ENCODE measurements at places on chromosomes 13 and 19.
A peak's percentile ranks its signal among the peaks of the same experiment; 100 is the strongest.

GRCh38 chr13:104953588-104953987 is 1581.9 kb downstream of the EFNB2 start:
- no peak for DNase-seq

DNA sequence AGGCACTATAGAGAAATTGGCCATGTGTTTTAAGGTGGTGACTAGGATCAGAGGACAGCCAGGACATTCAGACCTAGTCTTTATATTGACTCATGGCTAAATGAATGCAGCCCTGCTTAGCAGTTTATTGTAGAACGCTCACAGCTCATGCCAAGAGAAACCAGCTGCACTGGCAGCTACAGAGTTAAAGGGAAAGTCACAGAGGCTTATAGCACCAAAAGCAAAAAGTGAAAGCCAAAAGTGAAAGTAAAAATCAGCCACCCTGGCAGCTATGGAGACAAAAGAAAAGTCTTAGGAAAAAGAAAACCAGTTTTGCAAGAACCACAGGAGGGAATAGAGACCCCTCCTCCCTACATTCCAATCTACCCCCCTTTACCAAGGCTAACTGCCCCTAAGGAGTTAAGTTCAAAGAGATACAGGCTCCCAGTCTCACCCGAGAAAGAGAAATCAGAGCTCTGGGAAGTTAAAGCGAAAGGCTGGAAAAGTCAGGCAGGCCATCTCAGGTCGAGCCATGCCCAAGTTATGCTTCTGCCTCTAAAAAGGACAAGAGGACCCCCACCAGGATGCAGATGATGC is 99.0 kb downstream of the ZNF429 start:
- peak; percentile 8 for DNase-seq

DNA sequence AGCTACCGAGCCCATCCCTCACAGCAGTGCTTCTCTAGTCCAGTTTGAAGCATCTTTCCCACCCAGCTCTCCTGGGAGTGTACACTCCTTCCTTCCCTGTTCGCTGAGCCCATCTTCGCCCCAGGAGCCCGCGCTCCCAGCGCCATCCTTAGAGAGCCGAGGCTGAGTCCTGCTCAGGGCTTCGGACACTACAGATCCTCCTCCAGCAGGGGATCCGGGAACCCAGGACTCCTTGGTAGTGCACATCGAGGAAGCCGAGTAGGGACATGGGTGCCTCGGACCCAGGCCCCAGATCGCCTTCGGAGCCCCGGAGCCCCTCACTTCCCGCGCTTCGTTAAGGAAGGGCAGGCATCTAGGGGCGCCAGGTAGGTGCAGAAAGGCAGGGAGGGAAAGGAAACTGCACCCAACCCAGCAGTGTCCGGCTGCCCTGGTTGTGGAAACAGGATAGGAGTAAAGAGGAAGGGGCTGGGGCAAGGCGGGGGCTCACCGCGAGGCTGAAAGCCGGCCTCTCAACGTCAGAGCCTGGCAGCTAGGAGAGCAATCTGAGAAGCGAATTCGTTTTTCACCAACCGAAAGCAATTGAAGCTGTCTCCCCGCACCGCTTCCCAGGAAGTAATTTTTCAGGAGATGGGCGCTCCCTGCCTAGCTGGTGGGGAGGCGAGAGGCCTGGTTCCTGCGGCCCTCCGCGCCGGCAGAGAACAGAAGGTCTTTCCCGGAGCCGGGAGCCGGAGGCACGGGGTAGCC is 1.0 kb downstream of the PDX1 start:
- DNase-seq, result no peak

- DNase-seq, result no peak
Measured at GRCh38 chr13:94753327-94753726, 41.0 kb upstream of the SOX21 start.

DNA sequence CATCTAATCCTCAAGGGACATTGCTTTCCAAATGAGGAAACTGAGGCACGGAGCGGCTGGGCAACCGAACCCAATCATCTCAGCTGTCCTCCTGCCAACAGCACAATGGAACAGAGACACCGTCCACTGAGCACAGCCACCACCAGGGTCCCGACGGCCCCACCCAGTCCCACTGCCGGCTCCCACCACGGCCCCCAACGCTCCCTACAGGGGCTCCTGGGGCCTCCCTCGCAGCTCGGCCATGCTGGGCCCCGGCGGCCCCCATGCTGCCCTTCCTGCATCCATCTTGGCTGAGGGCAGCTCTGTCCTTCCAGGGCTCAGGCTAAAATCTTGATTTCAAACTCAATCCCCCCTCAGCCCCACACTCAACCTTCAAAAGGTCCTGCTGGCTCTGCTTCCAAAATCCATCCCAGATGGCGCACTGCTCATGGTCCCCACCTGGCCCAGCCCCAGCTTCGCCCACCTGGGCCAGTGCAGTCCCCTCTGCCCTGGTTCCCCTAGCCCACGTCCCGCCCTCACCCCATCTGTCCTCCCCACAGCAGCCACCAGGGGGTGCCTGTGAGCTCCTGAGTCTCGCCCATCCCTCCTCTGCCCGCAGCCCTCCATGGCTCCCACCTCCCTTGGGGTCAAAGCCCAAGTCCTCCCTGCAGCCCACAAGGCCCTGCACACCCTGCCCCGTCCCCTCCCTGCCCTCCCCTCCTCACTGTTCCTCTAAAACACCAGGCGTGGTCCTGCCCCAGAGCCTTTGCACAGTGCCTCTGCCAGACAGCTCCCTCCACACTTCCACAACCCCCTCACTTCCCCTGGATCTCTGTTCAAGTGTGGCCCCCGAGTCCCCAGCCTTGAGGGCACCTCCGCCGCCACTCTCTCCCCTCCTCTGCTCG is 7.9 kb downstream of the PIP5K1C start:
- peak; percentile 54 for DNase-seq

- no peak for DNase-seq
Measured at GRCh38 chr13:27371932-27372331, 52.5 kb upstream of the GTF3A start.

DNA sequence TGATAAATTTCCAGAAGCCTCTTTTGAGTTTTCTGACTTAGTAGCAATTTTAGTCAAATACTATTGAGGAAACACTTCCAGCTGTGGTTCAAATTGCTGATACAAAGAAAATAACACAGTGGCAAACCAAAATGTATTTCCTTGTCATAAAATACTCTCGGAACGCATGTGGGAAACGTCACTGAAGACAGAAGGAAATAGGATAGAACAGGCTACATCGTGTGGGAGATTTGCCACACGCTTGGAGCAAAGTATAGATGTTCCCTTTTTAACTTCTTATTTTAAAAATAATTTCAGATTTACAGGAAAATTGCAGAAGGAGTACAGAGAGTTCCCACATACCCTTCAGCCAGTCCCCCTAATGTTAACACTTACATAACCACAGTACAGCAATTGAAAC is 88.8 kb downstream of the ING1 start:
- no peak for DNase-seq

GRCh38 chr19:29858621-29859020 is 46.8 kb downstream of the CCNE1 start:
- DNase-seq, result no peak

DNA sequence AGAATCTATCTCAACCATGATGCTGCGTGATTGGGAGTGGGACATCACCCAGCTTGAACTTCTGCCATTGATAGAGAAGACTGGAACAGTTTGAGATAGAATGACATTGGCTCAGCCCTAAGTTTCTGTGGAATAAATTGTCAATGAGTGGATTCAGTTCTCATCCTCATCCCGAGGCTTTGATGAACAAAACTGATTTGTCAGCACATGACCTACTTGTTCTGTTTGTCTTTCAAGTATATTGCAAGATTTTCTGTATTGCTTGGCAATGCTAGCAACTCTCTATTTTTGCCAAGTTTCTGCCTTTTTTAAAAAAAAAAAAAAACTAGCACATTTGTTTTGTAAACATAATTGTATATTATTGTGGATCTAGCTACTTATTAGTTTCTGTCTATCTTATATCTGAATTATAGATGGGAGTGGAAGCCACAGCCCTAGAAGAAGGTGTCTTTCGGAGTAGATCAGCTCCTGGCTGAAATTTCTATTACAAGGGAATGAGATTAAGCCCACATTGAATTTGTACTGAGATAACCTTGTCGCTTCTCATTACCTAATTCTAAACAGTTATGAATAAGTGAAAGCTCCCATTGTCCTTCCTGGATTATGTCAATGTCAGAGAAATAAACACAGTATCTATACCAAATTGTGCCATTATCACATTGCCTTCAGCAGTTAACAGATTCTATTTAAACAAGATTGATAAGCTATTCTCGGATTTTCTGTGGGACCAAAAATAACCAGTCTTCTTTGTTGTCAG is 166.1 kb downstream of the TNFSF13B start:
- DNase-seq, result no peak

- peak; percentile 28 for DNase-seq
Measured at GRCh38 chr19:42422901-42423461, 4.2 kb downstream of the LIPE start.

- DNase-seq, result peak; percentile 95
Measured at GRCh38 chr13:114128624-114129522, 3.5 kb downstream of the RASA3 start.

DNA sequence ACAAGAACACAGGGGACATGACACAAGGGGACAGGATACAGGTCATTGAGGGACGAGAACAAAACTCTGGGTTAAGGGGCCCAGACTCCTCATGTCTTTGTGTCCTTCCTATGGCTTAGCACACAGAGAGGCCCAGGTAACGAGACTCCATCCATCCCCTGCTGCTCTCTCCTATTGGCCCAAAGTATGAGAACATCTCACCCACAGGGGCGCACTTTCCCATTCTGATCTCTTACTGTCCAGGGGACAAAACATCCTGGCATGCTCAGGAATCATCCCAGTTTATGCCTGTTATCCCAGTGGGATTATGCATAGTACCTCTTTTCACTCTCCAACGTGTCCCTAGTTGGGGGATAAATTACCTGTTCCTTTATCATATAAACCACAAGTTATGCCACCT is 19.2 kb downstream of the C13orf42 start:
- no peak for DNase-seq

- no peak for DNase-seq
Measured at GRCh38 chr13:80755910-80756309, 415.0 kb upstream of the SPRY2 start.

GRCh38 chr13:43544631-43545030 is 242.1 kb downstream of the ENOX1 start:
- no peak for DNase-seq

- DNase-seq, result no peak
Measured at GRCh38 chr13:31000889-31001288, 68.4 kb downstream of the TEX26 start.

DNA sequence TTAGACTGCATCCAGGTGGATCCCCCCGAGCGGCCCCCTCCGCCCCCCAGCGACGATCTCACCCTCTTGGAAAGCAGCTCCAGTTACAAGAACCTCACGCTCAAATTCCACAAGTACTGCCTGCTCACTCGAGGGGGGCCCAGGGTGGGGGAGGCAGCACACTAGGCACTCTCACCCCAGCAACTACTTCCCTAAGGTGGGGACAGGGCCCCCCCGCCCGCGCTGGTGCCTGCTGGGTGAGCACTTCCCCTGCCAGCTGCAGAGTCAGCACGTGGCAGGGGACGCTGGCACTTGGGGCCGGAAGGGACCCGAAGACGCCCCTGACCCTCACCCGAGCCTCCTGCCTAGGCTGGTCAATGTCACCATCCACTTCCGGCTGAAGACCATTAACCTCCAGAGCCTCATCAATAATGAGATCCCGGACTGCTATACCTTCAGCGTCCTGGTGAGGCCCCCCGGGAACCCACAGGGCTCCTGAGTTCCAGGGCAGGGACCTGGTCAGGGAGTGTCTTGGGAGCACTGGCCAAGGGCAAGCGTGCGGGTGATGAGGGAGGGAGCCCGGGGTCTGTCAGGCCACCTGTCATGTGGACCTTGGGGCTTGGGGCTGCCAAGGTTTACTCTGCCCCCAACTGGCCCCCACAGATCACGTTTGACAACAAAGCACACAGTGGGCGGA is 5.2 kb downstream of the MCOLN1 start:
- DNase-seq, result no peak

DNA sequence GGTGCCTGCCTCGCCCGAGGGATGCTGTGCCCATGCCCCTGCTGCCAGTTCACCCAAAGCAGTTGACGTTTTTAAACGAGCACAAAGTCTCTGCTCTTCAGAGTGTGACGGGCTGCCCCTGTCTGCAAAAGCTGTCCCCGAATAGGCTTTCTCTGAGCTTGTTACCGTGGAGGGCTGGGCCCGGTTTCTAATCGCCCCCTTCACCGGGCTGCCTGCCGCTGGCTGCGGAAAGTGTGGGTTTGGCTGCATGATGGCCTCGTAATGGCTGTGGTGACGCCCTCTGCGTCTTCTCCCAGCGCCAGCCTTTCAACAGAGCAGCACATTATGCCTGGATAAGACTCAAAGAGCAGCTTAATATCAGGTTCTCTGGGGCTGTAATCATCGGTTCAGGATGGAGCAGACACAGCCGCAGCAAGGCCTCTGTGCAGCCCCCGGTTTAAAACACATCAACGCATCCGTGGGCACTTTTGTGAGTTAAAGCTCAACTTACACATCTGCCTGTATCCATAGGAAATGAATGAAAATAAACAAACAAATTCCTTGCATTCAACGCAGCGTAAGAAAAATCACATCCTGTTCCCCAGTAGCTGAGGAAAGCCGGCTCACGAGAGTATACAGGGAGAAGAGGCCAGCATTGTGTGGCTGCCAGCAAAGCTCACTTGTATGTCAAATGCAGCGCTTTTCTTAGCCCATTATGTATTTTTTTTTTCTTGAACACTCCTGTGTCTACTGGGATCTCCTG is 166.4 kb upstream of the SOX1 start:
- DNase-seq, result no peak

- peak; percentile 35 for DNase-seq
Measured at GRCh38 chr19:50669302-50670101, 20.3 kb downstream of the C19orf81 start.

DNA sequence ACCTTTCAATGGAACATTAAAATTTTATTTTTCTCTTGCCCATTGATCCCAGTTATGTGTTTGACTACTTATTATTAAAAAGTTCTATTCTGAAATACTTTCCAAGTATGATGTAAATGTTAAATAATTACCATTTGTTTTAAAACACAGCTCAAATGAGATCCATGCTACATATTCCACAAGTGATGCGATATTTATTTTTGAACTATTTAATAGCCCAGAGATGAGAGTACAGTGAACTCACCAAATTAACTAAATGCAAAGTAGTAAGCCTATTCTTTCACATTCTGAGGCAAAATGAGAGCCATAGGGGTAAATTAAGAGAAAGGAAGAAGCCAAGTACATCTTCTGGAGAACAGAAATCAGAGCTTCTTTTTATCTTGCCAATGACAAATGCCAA is 1.2 kb upstream of the DCLK1 start:
- DNase-seq, result no peak

DNA sequence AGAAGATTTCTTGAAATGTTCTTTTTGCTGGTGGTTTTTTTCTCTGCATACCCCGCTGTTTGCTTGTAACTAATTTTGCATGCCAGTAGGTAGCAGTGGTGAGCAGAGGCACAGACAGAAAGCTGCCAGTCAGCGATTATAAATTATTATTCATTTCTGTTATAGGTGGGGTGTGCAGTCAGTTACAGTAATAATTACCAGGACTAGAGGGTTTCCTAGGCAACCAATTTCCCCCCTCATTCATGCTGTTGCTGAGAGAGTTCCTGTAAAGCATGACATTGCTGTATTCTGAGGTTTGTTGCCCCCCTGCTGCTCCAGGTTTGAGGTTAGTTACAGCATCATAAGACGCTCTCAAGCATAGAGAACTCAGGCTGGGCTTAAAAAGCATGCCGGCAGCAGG is 104.5 kb downstream of the URI1 start:
- no peak for DNase-seq
